Stimulated activated CD4-positive, alpha-beta T cell treated with anti-CD3 and anti-CD28 coated beads, Interleukin-4, amount 100 ng/mL, for 4 hours (primary cell): ENCODE measurements at places on chromosomes 12 and 14.

DNA sequence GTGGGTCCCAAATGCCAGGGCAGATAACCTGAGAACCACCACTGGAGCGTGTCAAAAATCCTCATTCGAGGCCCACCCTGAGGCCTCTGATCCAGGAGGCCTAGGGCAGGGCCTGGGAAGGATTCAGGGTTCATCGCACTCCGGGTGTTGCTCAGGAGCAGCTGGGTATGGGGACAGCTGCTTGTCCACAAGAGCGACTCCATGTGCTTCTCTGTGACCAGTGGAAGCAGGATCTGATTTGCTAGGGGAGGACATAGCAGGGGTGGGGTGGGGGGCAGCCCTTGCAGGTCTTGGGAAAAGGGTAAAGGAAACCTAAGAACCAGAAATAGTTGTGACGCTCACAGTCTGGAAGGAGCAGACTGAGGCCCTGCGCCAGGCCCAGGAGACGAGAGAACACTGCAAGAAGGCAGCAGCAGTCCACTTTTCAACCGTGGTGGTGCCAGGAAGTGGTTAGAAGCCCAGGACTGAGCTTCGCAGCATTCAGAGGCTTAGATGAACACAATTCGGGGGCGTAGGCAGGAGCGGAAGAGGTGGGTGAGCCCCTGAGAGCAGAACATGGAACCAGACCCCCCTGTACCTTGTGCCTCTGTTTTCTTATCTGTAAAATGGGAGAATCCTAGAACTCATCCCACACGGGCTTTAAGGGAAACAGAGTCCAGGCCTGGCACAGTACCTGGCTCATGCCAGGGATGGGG is 33.7 kb downstream of the ITPK1 start:
- DNase-seq: peak; percentile 23

- no peak for DNase-seq
Observed at GRCh38 chr14:30600922-30601918, 20.9 kb upstream of the SCFD1 start.

DNA sequence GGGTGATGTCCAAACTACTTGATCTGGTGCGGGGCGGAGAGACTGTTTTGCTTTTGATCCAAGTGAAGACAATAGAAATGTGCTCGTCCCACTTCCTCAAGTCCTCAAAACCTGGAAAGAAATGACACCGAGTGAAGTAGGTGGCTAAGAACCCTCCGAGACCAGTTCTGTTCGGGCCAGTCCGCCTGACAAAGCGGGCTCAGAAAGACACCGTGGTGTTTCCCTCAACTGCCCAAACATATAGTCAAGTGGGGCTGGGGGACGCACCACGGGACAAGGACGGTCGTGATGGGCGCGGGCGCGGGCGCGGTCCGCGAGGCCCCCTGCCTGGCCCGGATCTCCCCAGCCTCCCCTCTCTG is 1.6 kb downstream of the PHLDA1 start:
- DNase-seq: peak; percentile 16

DNA sequence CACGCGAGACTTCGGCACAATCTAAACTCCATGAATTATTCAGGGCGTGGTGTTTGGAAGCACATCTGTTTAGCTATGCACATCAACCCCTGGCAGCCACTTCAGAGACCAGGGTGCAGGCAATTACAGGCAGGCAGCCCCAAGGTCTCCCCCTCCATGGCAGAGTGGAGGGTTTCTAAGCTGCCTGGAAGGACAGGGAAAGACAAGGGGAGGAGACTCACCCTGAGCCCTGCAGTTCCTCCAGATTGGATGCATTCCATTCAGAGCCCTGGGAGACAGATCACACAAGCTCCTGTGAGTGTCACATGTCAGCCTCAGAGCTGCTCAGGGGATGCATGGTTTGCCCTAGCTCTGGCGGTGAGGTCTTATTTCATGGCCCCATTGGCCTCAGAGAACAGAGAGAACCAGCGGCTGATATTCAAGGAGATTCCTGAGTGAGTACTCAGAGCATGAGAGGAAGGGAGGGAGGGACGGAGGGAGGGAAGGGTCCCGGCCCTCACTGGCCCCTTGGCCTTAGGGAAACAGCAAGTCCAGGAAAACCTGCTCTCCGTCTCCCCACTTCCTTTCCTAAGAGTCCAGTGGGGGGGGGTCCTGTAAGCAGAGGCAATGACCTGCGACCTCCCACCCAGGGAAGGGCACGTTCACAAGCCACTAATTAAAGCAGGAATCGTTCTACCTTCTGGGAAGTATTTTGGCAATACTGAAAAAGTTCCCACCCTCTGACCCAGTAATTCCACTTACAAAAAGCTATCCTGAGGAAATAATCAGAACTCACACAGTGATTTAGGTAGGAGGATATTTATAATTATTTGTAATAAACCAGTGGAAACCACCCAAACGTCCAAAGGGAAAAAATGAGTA is 55.1 kb downstream of the SSH1 start:
- no peak for DNase-seq

DNA sequence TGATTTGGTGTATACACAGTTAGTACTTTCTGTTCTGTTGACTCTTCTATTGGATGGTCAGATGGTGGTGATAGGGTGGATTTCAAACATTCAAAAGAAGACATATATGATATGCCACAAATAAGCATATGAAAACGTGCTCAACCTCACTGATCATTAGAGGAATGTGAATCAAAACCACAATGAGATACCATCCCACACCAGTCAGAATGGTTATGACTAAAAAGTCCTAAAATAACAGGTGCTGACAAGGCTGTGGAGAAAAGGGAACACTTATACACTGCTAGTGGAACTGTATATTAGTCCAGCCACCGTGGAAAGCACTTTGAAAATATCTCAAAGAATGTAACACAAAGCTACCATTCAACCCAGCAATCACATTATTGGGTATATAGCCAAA is 425.5 kb downstream of the C12orf50 start:
- no peak for DNase-seq

DNA sequence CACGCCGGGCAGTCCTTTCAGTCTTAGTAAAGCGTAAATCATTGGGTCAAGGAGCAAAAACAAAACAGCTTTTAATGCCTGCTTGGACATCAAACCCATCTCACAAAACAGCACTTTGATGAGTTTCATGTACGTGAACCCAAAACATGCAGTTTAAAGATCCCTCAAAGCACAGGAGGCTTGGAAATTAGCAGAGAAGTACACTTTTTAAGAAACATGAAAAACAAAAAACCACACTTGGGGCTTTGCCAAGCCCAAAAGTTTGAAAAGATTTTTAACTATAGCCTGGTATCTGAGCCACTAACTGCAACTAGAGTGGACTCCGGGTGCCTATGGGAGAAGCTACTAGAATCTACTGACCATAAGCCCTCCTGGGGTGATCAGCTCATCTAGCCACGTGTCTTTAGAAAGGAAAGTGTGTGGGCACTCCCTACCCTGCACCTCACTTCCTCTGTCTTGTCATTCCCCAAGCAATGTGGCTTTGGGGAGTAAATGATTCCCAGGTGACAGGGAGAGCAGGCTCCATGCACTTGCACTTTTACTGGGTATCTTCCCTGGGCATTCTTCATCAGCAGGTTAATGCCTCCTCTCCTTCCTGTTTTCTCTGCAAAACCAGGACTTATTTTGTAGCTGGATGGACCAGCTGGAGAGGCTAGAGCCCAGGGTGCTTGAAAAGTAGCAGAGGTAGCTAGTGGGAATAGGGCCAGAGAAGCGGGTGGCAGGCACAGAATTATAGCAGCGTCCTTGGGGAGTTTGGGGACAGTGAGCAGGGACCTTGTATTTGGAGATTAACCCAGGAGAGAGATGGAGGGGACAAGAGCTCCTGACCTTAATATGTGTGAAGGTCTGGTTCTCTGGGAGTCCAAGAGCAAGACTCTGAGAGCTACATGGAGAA is 339.3 kb downstream of the BCL11B start:
- DNase-seq: no peak

GRCh38 chr14:64478634-64479250 is 13.4 kb downstream of the AKAP5 start:
- DNase-seq: no peak

DNA sequence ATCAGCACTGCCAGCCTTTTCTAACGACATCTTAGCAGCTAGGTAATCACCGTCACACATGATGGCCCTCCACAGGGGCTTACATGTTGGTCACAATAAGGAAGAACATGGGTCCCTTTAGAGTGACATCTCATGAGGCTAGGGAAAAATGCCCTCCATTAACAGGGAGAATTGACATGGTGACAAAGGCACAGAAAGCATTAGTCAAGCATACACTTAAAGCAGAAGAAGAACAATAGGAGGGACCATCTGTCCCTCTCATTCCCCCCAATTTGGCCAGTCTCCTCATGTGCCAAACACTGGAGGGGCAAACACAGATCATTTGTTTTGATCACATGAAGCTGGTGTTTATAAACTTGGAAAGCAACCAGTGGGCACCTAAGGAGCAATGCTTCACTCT is 78.0 kb downstream of the GRIP1 start:
- DNase-seq: no peak

DNA sequence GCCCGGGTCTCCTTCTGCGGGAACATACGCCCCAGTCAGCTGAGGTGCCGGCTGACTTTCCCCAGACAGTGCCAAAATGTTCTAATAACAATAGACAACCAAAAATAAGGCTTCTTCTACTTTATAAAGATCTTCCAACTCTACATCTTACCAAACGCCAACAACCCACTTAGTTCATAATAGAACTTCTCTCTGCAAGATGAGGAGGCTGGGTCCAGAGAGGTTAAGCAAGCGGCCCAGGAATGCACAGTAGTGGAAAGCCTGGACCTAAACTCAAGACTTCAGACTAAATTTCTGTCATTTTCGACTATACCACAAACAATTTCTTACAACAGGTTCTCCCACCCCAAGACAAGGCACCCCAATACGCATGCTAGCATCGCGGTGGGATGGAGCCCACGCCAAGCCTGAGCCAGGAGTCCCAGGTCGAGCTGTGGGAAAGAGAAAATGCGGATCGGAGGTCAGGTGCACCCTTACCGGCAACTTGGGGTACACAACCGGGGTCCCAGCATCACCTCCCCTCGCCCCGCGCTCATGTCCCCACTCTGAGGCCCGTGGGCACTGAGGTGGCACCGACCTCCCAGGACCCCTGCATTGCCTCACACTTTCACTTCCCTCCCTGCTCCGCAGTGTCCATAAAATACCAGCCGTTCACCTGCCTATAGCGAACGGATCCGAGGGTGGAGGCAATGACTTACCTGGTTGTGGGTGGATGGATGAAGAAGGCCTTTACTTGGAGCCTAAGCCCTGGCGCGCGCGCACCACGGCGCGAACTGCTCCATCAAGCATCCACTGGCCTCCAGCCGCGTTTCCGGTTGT is 42.1 kb upstream of the TBX5 start:
- no peak for DNase-seq

GRCh38 chr12:15532364-15532977 is 210.2 kb downstream of the PTPRO start:
- DNase-seq: peak; percentile 16

GRCh38 chr12:64918344-64918743 is 93.9 kb downstream of the TBC1D30 start:
- DNase-seq: no peak

DNA sequence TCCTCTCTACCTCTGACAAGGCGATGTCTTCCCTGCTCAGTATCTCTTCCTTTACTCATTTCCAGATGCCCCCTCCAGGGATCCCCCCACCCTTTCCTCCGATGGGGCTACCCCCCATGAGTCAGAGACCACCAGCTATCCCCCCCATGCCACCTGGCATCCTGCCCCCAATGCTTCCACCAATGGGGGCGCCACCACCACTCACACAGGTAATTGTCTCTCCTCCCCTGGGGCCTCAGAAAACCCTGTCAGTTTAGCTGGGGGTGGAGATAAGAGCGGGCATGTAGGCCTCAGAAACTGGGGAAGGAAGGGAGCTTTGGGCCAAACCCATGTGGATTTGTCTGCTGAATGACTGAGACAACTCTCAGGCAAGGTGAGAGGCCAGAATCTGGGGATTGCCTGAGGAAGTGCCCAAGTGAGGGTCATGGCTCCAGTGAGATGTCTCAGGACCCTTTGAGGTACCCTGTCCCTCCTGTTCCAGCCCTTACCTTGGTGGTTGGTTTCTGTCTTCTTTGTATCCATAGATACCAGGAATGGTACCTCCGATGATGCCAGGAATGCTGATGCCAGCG is 8.1 kb downstream of the PRPF40B start:
- no peak for DNase-seq

DNA sequence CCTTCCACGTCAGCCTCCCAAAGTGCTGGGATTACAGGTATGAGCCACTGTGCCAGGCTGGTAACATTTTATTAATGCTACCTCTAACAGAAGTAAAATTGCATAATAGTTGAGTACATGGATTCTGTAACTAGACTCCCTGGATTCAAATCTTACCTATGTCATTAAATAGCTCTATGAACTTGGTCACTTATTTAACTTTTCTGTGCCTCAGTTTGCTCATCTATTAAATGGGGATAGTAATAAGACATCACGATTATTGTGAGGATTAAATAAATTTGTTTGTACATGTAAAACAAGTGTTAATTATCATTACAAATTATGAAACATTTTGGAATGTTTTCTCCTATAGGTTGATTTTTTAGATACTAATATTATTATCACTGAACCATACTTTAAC is 6.7 kb downstream of the ACTR6 start:
- DNase-seq: no peak

DNA sequence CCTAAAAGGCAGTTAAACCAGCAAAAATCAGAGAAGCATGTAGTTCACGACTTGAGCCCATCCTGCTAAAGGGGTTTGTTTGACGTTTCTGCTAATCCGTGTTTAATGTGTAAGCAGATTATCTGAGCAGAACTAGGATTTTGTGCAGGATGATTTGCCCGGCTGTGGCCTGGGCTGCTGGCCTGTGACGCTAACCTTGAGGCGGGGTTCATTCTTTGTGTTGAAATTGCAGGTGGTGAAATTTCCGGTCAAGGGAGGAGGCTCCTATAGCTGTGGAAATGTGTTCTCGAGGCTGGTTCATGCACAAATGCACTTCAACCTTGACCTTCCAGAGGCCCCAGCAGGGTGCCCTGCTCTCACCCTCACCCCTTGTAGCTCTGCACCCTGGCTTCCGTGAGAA is 63.7 kb downstream of the SLC24A4 start:
- no peak for DNase-seq

GRCh38 chr12:57934819-57935218 is 6.5 kb upstream of the ATP23 start:
- no peak for DNase-seq
